D341Med (cell line): ENCODE measurements at places on chromosomes 11 and 22.

DNA sequence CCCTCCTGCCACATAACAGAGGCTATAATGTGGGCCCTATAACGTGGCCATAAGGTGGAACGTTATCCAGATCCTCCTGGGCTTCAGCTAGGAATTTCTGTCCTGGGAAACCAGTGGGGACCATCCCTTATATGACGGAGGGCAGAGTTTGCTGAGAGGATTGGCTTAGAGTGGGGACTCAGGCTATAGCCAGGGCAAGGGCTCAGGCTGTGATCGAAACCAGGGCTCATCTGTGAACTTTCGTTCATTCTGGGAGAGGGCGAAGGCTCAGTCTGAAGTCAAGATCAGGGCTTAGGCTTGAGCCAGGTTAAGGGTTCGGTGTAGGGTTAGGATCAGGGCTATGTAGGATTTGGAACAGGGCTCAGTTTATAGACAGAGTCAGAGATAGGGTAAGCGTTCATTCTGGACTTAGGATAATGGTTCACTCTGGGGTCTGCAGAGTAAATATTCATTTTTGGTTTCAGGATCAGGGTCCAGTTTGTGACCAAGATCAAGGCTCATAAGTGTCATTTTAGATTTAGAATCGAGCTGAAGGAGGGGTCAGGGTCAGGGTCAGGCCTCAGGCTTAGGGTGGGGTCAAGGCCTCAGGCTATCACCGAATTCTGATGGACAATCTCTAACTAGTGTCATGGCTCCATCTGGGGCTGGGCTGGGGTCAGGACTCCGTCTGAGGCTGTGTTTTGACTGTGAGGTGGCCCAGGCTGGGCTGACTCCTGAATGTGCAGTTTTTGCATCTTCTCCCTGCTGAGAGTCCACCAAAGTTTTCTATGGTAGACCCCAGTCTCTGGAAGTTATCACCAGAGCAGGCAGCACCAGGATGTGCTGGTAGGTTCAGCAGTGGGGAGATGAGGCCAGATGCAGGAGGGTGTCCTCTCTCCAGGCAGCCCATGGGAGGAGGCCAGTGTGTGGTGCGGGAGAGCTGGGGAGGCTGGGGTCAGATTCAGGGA is 33.9 kb upstream of the SOX10 start:
- no peak for DNase-seq

DNA sequence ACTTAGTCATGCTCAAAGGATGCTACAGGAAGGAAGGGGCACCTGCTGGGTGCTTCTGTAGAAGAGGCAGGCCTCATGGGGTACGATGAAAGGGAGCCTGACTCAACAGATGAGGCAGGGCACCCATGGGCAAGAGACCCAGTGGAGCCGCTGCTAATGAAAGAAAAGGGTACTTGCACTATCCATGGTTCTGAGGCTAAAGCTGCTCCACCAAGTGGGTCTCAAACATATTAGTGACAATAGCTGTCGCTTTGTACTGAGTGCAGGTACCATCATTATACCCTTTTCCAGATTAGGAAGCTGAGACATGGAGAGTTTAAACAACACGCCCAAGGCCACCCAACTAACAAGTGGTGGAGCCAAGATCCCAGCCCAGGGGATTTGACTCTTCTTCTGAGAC is 127.5 kb upstream of the SERPIND1 start:
- DNase-seq, result no peak

DNA sequence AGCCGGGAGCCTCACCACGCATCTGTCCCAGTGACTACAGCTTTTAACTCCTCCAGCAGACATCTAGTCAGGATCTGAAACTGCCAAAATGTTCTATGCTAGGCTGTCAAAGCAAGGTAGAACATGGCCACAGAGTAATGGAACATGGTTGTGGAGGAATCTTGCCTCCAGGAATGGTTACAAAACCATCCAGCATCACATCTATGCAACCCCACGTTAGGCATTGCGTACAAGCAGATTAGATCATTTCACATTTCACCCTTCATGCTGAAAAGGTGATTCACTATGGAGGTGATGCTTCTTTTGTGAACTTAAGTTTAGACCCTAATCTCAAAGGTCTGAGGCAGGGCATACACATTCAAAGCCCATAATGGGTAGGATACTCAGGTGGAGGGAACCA is 103.0 kb downstream of the PARVA start:
- DNase-seq, result no peak

DNA sequence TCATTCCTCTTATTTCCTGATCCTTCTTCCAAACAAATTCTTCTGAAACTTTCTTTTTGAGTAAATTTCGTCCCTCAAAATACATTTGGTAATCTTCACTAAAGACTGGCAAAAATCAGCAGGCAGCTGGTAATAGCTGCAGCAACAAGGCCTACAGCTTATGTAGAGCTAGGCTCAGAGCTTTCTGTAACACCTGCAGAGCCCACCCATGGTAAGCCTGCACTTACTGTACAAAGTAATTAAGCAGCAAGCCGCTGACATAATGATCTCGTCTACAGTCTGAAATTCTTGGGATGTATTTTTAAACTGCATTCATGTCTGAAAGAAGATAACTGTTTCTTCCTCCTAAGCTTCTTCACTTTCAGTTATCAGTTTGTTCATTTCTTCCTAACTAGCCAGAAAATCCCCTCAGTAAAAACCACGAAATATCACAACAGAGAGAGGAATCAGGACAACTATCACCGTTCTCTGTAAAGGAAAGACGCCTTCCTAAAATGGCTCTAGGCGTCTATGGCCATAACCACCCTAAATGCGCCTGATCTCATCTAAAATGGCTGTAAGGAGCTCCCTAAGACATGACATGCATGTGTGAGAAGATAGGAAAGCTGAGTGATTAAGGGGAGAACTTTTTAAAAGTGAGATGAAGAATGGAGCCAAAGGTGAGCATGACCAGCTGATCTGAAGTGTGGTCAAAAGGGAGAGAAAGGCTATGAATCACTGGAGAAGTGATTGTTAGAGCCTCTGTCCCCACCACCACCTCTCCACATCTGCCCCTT is 56.2 kb downstream of the DENND5A start:
- peak; percentile 65 for DNase-seq

GRCh38 chr11:11579012-11579988 is 42.5 kb downstream of the GALNT18 start:
- DNase-seq, result no peak

DNA sequence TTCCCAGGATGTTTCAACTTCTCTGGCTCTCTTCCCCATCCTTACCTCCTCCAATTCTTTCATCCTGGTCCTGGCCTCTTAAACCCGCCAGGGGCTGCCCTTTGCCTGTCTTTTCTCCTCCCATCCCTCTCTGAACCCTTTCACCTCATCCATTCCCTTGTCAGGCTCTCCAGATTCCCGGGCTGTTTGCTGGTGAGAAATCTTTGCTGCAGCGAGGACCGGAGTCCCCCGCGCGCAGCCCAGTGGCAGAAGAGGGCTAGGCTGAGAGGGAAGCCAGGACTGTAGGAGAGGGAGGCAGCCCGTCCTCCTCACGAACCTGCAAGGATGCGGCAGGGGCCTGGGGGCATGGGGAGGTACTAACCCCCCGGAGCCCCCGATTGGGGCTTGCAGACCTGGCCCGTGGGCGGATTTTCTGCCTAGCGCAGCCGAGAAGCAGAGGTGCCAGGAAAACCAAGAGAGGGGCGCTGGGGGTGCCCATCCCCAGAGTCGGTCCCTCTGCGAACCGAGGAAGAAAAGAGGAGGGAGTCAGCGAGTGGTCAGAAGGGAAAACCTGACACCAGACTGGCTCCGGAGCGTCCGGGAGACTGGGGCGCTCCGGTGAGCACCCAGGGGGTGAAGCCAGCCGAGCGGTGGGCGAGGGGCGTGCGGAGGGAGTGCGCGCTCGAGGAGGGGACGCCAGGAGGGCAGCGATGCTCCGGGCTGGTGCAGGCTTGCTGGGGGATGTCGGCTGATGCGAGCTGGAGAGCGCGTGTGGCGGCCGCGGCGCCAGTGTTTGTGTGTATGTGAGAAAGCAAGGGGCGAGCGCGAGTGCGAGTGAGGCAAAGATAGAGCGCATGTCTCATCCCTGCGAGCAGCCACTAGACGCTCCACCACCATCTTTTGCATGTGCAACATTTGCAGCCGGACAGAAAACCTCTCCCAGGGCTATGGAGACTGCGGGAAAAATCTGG is at the start of gene GRIA4:
Gene GRIA4 (plus strand): TSS at position 242 of the 950 bp plus-strand sequence. CDS start 925 bp downstream, outside the sequence.
- DNase-seq, result peak; percentile 64

DNA sequence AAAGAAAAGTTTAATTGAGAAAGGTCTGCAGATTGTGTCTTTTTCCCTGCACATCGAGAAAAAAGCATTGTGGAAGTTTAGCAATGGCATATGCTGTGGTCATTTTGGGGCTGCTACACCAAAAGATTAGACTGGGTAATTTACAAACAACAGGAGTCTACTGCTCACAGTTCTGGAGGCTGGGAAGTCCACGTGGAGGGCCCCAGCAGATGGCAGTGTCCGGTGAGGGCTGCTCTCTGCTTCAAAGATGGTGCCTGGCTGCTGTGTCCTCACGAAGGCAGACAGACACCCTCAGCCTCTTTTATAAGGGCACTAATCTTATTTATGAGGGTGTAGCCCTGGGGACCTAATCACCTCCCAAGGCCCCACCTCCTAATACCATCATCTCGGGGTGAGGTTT is 21.1 kb downstream of the PHF21B start:
- DNase-seq, result no peak

GRCh38 chr11:67508486-67509121 is 642 bp upstream of the CDK2AP2 start:
- DNase-seq, result peak; percentile 98

DNA sequence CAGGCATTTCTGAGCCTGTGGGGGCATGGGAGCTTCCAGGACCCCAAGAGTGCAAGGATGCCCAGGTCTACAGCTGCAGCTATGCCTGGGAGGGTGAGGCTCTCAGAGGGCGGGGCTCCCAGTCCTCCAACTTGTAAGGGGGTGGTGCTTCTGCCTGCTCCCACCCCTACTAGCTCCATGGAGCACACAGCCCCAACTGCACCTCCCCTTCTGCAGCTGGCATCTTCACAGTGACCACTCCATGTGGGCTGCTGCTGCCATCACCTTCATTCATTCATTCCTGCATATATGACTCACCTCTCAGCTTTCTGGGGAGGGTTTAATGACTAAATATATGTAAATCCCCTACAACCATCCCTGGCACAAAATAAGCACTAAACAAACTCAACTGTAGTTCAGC is 43.8 kb downstream of the CHST1 start:
- no peak for DNase-seq

DNA sequence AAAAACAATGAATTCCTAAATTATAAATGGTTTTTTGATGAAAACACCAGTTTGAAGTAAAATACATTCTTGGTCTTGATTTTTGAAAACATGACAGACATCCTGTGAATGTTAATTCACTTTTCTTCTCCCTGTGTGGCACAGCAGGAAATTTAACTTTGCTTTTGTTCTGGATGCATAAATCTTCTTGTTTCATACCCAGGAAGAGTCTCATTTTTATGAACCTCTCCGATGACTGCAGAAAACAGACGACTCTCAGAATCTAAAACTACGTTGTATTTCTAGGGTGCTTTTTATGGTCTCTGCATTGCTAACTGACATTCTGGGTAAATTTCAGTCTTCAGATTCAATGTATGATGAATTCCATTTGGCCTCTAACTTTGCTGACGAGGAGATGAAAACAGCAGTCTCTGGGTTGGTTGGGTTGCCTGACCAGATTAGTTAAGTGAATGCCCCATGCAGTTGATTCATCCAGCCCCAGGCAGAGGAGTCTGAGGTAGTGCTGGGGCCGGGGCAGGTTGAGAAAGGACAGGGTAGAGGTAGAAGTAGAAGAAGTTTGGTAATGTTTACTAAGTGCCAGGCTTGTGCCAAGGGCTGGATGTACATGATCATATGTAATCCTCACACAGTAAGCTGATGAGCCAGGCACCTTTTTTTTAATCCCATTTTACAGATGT is 20.1 kb downstream of the TCP11L1 start:
- no peak for DNase-seq
